ENCODE measurements at places on chromosomes 4 and X.
A peak's percentile ranks its signal among the peaks of the same experiment; 100 is the strongest.

- peak; percentile 67 for DNase-seq
Measured at GRCh38 chrX:41085878-41086626, 807 bp downstream of the USP9X start.

- DNase-seq, result no peak
Measured at GRCh38 chr4:147638365-147638764, 21.2 kb downstream of the TMEM184C start.

DNA sequence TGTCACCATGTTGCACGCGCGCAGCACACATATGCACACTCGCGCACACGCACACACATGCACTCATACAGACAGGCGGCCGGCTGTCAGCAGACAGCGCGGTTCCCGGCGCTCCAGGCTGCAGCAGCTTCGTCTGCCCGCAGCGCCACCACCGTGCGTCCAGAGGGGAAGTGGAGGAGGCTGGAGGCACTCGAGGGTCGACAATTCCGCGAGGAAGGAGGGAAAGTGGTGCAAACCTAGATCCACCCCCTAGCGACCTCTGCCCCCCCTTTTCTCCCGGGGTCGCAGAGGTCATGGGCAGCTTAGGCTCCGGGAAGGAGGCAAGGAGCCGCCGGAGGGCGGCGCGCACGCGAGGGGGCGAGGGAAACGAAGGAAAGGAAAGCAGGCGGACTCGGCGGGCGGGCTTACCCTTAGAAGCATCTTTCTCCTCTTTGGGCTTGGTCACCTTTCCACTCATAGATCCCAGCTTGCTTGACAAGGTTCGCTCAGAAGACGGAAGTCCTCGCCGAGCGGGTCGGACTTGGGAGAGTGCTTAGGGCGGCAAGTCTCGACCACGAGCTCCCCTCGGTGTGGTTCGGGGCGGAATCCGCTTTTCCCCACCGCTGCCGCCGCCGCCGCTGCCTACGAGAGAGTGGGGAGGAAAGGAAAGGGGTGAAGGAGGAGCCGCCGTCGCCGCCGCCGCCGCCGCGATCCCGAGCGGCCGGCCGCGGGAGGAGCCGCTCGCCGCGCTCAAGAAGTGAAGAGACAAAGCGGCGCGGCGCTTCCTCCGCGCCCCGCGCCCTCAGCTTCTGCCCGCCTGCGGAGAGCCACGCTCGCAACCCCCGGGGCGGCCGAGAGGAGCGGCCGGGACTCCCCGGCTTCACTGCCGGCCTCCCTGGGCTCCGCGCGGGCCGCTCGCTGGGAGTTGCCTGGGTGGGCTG is 326.6 kb upstream of the F9 start:
- DNase-seq, result no peak

DNA sequence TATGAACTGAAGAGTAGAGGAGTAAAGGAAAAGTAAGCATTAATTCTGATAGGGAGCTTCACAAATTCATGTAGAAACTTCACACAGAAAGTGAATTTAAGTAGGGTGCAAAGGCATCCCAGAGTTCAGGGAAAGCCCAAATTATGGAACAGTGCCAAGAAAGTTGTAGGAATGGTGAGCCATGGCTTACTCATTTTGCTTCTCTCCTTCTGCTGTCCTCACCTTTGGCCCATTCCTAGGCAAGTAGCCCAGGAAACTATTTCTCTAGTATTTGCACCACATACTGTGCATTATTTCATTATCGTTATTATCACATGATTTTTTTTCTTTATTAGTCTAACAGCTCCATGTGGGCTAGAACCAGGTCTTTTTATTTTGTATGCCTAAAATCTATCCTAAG is 34.9 kb upstream of the IL1RAPL1 start:
- DNase-seq, result no peak

DNA sequence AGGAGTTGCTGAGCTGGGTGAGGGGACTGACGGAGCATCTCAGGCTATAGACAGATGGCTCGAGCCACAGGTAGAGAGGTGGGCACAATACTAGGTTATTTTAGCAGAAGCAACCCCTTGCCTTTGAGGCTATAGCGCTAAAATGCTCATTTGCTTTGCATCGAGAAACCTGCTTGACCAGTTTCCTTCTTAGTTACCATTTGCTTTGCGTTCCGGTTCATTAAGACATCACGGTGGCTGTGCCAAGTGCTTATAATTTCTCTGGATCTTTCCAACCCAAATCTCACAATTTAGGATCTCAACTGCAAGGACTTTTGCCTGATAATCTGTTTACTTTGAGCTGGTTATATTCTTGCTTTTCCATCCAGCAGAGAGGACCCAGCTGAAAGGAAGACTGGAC is 40.8 kb downstream of the DLG3 start:
- DNase-seq, result no peak

GRCh38 chr4:161792991-161793390 is 370.8 kb downstream of the FSTL5 start:
- DNase-seq, result no peak

DNA sequence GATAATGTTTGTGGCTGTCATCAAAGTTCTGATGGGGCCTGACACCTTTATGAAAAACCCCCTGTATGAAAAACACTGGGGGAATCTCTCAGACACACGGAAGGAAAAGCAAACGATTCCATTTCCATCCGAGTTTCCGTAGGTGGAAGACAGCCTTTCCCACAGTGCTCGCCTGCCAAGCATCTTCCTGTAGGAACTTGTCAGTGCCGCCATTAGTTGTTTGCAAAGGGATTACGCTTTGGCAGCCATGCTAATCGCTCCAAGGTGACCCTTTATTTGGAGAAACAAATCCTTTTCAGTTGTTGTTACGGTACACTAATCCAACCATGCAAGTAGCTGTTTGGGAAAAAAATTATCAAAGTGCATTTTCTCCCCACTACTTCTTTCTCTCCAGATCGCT is 44.4 kb upstream of the STOX2 start:
- DNase-seq, result no peak

DNA sequence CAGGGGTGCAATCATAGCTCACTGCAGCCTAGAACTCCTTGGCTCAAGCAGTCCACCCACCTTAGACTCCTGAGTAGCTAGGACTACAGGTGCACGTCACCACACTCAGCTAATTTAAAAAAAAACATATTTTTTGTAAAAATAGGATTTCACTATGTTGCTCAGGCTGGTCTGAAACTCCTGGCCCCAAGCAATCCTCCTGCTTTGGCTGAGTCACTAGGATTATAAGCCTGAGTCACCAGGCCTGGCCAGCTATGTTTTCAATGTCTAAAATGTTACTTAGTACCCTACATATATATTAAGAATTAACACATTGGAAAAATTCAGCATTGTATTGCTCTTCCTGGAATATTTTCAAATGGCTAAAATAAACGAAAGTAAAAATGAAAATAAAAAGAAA is 37.5 kb downstream of the PNPLA4 start:
- no peak for DNase-seq

DNA sequence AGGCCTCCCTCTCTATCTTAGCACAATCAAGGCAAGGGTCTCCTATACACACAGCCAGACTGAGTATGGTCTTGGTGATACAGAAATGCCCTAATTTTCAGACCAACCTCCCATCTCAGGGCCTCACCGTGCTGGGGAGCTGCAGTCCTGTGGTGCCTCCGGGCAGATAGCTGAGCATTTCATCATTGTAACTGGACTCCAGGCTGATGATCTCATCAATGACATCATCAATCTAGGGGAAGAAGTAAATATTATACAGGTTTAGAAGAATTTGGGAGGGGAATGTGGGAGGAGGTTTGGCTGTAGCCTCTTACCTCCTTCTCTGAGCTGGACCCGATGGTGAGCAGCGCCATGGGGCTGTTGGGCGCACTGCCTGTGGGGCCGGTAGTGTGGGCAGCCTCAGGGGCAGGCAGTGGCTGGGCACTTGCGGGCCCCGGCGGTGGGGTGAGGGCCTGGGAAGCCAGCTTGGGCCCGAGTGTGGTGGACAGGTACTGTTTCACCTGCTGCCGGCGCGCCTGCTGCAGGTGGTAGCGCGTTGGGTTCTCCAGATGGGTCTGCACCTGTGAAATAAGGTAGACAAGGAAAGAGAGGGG is 5.2 kb downstream of the TFE3 start:
- no peak for DNase-seq

DNA sequence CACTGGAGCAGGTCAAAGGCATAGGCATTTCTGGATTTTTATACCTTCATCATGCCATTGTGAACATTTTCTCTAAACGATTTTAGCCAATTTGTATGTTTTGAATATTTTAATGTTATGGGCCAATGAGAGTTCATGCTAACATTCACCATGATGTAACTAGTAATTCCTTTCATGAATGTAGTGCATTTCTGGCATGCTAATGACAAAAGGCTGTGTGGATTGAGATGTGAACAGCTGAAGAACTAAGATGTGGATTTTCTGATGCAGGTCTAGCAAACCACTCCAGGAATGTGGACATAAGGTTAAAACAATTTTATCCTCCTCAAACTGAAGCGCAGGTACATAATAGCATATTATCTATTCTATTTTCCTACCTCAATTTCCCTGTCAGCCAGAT is 269.4 kb downstream of the NLGN4X start:
- no peak for DNase-seq

DNA sequence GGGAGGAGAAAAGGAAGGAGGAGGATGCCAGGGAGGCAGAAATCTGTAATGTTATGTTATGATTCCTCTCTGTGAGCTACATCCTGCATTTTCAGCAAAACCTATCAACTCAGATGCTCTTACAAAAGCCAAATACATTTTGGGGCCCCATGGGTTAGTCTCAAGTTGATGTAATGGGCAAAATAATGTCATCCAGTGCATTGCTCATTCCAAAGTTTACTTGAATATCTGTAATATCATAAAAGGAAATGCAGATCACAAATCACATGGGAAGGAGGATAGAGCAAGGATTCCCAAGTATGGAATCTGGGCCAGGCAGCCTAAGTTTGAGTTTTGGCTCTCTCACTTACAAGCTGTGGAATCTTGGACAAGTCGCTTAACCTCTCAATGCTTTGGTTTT is 74.9 kb upstream of the SOD3 start:
- DNase-seq, result no peak

DNA sequence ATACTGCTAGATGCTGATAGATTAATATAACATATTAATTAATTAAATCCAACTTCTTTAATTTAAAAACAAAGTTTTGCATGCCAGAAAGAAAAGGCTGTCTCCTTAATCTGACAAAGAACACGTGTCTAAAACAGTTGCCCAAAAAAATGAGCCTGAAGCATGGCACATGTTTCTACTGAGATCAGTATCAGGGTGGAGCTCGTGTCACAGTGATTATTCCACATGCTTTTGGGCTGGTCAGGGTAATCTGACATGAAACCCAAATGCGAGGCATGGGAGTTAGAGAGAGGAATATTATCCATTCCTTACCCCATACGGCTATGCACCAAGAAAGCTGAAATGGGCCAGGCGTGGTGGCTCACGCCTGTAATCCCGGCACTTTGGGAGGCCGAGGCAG is 79.4 kb upstream of the ADRA2C start:
- no peak for DNase-seq

GRCh38 chrX:101383679-101384205 is 2.2 kb downstream of the BTK start:
- DNase-seq, result no peak

DNA sequence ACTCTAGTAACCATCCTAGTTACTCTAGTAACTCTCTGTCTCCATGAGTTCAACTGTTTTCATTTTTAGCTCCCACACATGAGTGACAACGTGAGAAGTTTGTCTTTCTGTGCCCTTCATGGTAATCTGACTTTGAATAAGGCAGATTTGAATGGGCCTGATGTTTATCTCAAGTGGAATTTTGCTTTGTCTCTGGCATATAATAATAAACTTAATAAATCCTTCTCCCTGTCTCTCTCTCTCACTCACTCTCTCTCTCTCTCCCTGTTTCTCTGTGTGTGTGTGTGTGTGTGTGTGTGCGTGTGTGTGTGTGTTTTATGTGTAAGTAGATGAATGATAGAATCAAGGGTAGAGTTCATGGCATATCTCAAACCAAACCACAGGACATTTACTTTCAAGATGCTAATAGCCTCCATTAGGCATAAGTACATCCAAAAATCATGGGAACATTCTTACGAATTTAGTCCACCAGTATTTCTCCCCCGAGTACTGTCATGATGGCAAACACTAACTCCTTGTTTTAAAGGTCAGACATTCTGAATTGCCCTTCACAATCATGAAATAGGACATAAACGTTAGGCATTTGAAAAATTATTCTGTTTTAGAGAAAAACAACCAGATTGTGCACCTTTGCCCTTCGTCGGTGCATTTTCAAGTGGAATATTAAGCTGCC is 193.1 kb downstream of the SPATA18 start:
- DNase-seq, result no peak

GRCh38 chr4:16775411-16776154 is 122.9 kb downstream of the LDB2 start:
- no peak for DNase-seq

GRCh38 chr4:55503169-55503568 is 43.5 kb downstream of the CLOCK start:
- no peak for DNase-seq

DNA sequence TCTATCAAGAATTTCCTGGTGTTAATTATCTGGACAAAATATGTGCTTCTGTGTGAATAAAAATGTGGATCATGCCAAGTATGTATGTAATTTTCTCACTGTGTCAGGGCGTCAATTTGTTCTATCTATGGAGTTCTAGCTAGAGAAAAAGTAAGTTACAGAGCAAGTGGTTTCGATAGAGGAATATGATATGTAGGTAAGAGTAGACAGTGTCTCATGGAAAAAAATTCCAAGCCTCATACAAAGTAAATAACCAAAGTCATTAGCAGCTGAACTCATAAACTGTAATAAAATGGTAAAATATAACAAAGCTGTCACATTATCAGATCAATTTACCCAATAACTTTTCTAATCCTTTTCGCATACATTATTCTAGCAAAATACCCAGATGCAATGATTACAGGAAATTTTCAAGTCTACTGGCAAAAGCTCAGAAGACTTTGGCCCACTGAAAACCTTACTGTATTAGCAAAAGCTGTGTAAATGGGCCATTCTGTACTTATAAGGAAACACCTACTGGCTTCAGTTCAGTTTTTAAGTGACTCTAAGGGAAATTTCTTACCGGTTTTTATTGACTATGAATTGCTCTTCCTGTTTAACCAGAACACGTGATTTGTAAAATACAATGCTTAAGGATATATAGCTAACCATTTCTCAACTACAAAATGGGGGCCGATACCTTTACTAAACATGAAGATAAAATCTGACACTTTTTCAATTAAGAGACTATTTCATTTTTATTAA is 121.0 kb upstream of the ARSJ start:
- DNase-seq, result no peak

- no peak for DNase-seq
Measured at GRCh38 chrX:40015693-40016092, 82.1 kb downstream of the BCOR start.

GRCh38 chrX:133493366-133493765 is 78.1 kb upstream of the GPC4 start:
- no peak for DNase-seq

GRCh38 chr4:110616238-110617074 is 6.4 kb downstream of the PITX2 start:
- DNase-seq, result no peak

DNA sequence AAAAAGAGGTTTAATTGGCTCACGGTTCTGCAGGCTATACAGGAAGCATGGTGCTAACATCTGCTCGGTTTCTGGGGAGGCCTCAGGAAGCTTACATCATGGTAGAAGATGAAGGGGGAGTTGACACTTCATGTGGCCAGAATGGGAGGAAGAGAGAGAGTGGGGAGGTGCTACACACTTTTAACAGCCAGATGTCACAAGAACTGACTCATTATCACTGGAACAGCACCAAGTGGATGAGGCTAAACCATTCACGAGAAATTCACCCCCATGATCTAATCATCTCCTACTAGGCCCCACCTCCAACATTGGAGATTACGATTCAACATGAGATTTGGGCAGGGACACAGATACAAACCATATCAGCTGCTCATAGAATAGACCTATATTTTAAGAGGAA is 255.8 kb downstream of the OPHN1 start:
- DNase-seq, result no peak

Data from immature natural killer cell (primary cell).